Right renal pelvis (tissue), 4 donors: ENCODE measurements at places on chromosomes 16 and 17.

- DNase-seq = peak; percentile 91
Measured at GRCh38 chr17:7887482-7888183, 956 bp upstream of the CHD3 start.

- DNase-seq = no peak
Measured at GRCh38 chr16:57676553-57677085, 8.5 kb downstream of the ADGRG3 start.

GRCh38 chr17:49738456-49739163 is 25.3 kb downstream of the FAM117A start:
- DNase-seq = no peak

GRCh38 chr17:31156326-31156725 is 61.5 kb downstream of the NF1 start:
- no peak for DNase-seq

- DNase-seq = no peak
Measured at GRCh38 chr17:34998205-34998604, 17.9 kb downstream of the LIG3 start.

DNA sequence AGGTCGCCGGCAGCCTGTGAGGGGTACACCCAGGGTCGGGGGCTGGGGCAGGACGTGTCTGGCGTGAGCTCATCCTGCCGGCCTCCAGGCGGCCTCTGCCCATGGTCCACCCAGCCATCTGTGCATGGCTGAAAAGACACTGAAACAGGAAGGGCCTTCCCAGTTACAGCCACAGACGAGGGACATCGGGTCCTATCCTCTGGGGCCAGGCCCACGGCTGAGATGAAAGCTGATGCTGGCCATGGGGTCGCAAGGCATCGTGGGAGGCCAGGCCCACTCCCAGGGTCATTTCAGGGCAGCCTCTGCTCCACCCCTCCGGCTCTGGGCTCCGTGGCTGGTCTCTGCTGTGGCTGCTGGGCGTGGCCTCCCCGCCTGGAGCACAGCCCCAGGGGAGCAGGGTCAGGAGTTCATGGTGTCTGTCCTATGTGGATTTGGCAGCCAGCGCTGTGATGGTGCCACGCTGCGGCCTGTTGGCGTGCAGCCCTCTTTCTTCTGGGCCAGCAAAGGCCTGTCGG is 16.6 kb upstream of the ATP6V0C start:
- DNase-seq = no peak

DNA sequence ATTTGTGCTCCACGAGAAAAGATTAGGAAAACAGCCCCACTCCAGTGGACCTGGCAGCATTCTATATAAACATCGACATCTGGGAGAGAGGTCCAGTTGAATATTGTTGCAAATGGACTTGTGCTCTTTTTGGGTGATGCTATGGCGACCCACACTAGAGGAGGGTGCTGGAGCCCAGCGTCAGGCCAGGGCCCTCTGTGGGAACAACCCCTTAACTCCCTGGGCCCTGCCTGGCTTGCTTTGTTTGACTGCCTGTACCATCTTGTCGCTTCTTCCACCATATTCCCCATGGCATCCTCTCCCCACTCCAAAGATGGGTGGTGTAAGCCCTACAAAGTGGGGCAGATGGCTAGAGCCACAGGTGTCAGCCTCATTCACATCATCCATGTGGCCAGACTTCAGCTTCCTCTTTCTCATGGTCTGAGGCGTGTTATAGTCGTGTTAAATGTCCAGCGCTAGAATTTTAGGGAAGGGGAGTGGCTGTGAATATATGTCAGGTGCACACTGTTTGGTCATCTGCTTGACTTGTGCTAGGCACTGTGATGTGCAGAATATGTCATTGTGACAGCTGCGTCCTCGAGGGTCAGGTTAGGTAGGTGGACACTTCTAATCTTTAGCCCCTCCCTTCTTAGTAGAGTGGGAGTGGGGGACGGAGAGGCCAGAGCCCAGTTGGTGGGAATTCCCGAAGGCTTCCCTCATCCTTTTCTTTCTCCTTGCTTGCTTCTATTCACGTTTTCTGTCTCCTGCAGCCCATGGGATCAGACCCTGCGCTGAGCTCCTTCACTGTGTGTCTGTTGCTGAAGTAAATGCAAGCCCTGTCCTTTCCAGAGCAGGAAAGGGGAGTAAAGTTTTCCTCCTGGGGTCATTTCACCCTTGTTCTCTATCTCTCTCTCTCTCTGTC is 49.8 kb downstream of the MPRIP start:
- no peak for DNase-seq

GRCh38 chr17:6507535-6507934 is 48.8 kb downstream of the PITPNM3 start:
- DNase-seq = no peak

GRCh38 chr16:1984347-1985225 is 593 bp downstream of the GFER start:
- DNase-seq = no peak

- DNase-seq = no peak
Measured at GRCh38 chr17:79925242-79925957, 86.2 kb upstream of the CBX4 start.

DNA sequence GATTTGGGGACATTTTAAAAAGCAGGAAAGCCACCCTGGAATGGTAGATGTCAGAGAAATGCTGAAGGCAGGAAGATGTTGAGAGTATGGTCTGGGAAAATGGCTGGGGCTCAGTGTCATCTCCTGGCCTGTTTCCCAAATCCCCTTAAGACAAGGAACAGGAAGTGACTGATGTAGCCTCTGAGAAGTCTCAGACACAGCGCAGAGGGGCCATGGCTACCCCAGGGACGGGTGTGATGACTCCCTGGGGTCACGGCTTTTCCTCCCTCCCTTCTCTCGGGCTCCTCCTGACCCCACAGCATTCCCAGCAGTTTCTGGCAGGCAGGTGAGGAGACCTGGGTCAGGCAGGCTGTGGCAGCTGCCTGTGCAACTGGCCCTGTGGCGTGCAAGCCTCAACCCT is 45.4 kb downstream of the RAP1GAP2 start:
- no peak for DNase-seq

- DNase-seq = no peak
Measured at GRCh38 chr17:79702550-79703236, 28.1 kb upstream of the ENPP7 start.

DNA sequence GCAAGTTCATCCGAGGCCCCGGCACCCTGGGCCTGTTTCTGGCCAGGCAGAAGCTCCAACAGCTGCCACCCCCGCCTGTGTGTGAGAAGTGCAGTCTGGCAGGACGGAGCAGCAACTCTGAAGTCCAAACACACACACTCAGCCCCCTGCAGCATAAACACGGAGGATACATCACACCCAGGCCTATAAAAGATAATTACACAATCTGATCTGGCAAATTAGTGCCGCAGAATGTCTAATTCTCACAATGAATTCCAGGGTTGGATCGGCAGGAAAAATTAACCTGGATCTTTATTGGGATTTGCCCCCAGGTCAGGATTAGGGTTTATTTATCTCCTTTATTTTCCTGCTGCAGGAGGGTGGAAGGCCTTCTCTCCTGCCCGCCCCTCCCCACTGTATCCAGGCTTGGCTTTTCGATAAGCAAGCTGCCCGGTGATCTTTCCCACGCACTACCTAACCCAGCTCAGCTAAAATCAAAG is 311.4 kb downstream of the SOX9 start:
- DNase-seq = no peak

- no peak for DNase-seq
Measured at GRCh38 chr17:52660692-52661091, 502.2 kb upstream of the CA10 start.

DNA sequence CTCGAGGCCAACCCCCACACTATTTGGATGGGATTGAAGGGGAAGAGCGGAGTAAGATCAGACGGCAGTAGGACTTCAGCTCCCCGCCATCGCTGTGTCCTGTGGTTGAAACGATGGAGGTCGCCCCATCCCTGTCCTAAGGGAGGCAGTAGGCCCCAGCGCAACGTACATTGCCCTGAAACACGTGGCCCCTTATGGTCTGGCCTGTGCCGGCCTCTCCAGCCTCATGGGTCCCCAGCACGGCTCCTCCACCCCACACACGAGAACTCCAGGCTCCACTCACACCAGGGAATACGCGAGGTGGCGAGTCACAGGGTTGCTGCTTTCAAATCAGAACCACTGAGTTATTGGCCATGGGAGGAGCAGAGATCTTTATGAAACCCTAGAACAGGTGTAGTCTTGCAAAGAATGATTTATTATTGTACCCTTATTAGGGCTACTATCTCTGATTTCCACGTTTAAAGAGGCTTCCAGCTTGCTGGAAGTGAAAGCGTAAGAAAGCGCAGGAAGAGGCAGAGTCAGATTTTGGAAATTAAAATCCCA is 669 bp upstream of the DCTPP1 start:
- DNase-seq = no peak

GRCh38 chr16:51556694-51557340 is 405.7 kb upstream of the SALL1 start:
- no peak for DNase-seq

- no peak for DNase-seq
Measured at GRCh38 chr16:72978212-72978611, 69.7 kb downstream of the ZFHX3 start.

- no peak for DNase-seq
Measured at GRCh38 chr17:19378416-19379360, at the start of gene MAPK7. Gene MAPK7, plus strand, starts transcription at chr17:19378498. Its CDS starts 403 bp downstream, at chr17:19378901.

- no peak for DNase-seq
Measured at GRCh38 chr16:25108054-25108453, 3.5 kb upstream of the LCMT1 start.

- DNase-seq = no peak
Measured at GRCh38 chr17:35313875-35314409, 59.5 kb downstream of the SLFN11 start.

GRCh38 chr16:8814095-8814806 is 16.6 kb downstream of the PMM2 start:
- DNase-seq = no peak

DNA sequence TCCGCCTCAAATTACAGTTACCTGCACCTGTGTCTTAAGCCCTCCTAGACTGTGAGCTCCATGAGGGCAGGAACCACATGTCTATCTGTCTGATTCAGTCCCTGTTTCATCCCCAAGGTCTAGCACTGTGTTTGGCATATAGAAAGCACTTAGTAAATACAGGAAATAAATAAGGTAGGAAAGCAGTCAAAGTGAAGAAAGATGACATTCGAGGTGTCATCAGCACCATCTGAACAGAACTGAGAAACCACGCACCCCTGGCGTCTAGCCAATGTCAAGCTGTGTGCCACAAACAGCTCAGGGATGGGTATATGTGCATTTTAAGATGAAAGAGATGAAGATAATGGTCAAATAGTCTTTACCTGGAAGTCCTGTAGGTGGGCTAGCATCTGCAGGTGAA is 79.6 kb upstream of the ATP2A3 start:
- no peak for DNase-seq

GRCh38 chr16:84868829-84869472 is 49.2 kb downstream of the CRISPLD2 start:
- DNase-seq = no peak

- DNase-seq = no peak
Measured at GRCh38 chr17:81176666-81177065, 10.6 kb upstream of the AATK start.

GRCh38 chr17:77601054-77601979 is 357.2 kb upstream of the TNRC6C start:
- no peak for DNase-seq

GRCh38 chr17:1143573-1143972 is 36.2 kb downstream of the ABR start:
- DNase-seq = no peak

- DNase-seq = no peak
Measured at GRCh38 chr16:89426736-89427530, 63.4 kb downstream of the ANKRD11 start.

- peak; percentile 60 for DNase-seq
Measured at GRCh38 chr17:4980644-4981216, 6.7 kb downstream of the CAMTA2 start.
